NCI-H1105 (cell line): ENCODE measurements at places on chromosomes 6 and 20.

GRCh38 chr20:62876501-62876901 lies 14.9 kb upstream of the TCFL5 start:
- no peak for DNase-seq

DNA sequence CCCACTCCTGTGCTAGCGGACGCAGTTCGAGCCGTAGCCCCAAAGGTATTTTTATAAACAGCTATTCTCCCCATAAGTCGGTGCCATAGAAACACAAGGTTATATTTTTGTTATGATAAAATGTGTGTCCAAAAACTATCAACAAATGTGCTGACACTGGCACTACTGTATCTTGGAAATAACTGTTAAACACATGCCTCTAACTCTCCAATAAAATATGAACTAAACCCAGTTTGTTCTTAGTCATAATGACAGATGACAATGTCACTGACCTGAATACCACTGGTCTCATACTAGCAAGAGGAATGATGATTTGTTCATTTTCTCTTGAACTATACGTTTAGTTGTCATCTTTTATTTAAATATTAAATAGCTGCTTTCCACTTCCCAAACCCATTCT lies 51.4 kb upstream of the NUP153 start:
- DNase-seq = no peak

DNA sequence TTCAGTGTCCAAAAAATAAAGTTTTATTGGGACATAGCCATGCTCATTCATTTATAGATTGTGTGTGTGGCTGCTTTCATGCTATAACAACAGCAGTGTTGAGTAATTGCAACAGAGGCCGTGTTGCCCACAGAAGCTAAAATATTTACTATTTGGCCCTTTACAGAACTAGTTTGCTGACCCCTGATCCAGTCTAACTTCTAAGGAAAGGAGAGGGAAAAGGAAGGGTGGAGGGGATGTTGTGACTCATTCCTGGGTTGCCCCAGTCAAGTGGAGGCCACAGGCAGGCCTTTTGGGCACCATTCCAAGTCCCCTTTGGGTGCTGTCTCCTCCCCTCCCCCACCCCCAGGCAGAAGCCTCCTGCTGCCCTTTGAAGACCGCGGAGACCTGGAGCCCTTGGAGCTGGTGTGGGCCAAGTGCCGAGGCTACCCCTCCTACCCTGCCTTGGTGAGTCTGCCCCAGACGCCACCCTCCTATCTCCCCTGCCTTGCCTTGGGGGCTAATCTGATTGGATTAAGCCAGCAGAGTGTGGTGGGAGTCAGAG lies 28.4 kb downstream of the BRPF3 start:
- DNase-seq = peak; percentile 17

DNA sequence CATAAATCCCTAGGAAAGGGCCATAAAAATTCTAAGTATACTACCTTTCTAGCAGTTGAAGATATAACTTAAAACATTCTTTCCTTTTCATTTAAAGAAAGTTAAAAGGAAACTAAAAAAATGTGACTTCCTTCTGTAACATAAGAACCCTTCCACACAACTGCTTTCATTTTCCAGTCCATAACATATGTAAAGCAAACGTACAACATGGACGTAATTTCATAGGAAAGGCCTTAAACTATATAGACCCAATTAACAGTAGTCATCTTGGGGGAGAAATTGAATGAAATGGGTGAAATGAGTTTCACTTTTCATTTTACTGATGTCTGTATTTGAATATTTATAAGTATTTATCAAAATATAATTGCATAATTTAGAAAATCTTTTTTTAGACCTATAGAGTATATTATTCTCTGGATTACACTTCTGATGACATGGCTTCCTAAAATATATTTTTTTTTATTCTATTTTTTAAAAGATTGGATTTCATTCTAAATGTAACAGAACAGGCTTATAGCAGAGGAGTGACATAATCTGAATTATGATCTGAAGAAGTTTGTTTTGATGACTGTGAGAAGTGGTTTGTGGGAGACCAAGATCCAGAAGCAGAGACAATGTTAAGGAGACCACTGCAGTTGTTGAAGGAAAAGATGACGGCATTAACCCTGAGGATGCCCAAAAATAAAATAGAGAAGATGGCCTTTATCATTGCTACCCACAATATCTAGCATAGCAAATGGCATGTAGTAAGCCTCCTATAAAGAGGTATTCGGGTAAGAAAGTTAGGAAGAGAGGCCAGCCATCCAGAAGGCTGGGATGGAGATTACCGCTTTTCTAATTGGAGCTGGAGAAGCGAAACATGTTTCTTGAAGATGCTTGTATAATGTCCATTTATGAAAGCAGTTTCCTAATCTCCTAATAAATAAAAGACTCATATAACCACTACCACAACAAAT lies 260.4 kb downstream of the PTPRK start:
- DNase-seq = no peak

DNA sequence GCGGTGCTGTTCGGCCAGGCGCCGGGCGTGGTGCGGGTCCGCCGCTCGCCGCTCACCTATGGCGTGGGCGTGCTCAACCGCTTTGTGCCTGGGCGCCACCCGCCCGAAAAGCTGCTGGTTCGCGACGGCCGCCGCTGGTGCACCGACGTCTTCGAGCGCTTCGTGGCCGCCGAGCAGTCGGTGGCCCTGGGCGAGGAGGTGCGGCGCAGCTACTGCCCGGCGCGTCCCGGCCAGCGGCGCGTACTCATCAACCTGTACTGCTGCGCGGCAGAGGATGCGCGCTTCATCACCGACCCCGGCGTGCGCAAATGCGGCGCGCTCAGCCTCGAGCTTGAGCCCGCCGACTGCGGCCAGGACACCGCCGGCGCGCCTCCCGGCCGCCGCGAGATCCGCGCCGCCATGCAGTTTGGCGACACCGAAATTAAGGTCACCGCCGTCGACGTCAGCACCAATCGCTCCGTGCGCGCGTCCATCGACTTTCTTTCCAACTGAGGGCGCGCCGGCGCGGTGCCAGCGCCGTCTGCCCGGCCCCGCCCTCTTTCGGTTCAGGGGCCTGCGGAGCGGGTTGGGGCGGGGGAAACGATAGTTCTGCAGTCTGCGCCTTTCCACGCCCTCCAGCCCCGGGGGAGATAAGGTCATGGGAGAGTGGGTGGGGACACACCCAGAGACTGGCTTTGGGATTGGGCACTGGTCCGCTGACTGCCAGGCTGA lies 15.7 kb downstream of the ADISSP start:
- peak; percentile 85 for DNase-seq

- DNase-seq = no peak
These were observed 383.7 kb upstream of the CDH4 start for GRCh38 chr20:60868316-60868891.

DNA sequence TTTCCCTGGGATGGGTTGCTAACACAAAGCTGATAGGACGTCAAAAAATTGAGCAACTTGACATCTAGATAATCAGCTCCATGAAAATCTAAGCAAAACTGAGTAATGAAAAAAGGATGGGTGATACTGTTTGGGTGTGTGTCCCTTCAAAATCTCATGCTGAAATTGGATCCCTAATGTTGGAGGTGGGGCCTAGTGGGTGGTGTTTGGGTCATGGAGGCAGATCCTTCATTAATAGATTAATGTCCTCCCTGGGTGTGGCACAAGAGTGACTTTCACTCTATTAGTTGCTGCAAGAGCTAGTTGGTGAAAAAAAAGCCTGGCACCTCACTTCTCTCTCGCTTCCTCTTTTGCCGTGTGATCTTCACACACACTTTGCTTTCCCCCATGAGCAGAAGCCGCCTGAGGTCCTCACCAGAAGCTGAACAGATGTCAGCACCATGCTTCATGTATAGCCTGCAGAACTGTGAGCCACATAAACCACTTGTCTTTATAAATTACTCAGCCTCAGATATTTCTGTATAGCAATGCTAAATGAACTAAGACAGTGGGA lies 160.9 kb downstream of the FRK start:
- no peak for DNase-seq

GRCh38 chr6:104473021-104473429 lies 386.7 kb downstream of the HACE1 start:
- no peak for DNase-seq

GRCh38 chr20:58906894-58907293 lies 54.4 kb downstream of the GNAS start:
- DNase-seq = no peak

- DNase-seq = peak; percentile 100
These were observed 92.6 kb upstream of the SOX4 start for GRCh38 chr6:21501021-21501354.

DNA sequence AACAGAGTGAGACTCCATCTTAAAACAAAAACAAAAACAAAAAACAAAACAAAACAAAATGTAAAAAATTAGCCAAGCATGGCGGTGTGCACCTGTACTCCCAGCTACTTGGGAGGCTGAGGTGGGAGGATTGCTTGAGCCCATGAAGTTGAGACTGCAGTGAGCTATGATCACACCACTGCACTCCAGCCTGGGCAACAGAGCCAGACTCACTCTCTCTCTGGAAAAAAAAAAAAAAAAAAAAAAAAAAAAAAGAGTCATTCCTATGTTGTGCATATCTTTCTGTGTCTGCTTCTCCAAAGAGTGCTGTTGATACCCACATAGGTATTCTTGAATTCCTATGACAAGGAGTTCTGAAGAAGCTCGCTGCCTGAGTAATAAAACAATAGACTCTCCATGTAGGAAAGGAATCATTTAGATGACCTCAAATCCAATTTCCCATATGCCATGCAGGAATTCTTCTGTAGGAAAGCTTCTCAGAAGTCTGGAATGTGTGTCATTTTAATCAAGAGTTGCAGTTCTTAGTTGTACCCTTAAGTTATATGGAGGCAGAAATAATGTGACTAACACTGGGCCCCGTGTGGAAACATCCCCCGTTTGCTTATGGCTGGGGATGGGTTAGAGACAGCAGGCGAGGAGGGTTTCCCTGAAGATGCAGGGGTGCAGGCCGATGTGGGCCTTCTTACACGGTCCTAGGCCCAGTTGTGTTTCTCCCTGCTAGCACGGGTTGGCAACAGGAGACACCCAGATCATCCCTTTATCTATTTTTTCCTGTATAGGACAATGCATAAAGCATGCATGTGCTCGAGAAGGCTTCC lies 79.4 kb downstream of the ZDHHC14 start:
- no peak for DNase-seq

GRCh38 chr6:112626468-112627082 lies 279.4 kb downstream of the RFPL4B start:
- DNase-seq = no peak

DNA sequence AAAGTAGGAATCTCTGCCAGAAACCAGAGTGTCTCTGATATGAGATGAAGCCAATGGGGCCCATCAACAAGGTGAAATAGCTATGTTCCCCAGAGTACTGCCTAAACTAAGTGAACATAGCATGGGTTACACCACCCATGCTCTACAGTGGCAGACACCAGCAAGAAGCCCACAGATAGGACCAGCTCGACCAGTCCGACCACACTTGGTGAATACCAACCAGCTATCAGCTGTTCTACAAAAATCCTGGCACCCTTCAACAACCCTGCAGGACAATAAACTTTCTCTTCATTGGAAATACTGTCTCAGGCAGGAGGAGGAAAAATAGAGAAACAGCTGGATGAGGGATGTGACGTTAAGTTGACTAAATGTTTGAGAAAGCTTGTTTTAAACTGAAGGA lies 311.4 kb downstream of the EPM2A start:
- DNase-seq = no peak

DNA sequence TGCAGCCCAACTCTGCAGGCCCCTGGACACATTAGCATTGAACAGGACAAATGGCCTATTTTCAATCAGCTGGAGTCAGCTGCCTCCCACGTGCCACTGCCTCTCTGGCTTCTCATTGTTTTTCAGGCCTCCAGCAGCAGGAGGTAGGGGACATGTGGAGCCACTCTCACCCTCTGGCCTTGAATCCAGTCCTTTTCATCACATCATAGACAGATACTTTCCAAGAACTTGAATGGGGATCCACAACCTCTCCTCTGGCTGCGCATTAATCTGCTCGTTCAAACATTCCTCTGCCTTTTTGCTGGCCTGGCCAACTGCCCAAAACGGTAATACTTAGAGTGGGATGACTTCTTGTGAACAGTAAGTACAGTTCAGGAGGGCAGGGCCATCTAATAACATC lies 592.3 kb downstream of the PKHD1 start:
- no peak for DNase-seq

DNA sequence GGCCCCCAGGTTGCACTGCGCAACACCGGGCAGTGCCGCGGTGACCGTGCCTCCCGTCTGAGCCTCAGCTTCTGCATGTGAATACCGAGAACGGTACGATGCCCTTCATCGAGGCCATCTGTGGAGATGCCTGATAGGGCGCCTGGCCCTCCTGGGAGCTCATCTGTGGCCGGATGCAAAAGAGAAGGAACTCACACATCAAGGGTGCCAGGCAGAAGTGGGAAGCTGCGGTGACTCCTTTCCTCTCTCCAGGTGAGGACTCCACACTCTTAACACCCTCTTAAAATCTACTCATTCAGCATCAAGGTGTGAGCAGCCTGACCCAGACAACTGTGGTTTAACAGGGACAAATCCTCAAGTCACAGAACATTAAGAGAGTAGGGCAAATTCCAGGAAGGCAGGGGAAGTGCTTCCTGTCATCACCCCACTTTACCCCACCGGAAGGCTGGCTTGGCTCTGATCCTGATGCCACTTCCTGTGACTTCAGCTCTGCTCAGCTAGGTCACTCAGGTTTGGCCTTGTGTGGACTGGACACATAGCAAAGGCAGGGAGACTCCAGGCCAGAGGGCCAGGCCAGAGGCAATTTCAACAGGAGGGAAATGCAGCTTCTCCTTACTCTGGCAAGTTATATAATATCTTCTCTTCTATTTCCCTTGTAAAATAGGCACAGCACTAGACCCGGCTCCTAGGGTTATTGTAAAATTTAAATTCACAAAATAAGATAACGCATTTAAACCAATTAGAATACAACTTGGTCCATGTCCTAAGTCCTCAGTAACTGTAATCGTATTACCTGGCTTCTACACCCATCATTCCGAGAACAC lies 69.4 kb downstream of the CPNE5 start:
- no peak for DNase-seq

GRCh38 chr20:44543358-44543757 lies 21.5 kb upstream of the SERINC3 start:
- DNase-seq = no peak

GRCh38 chr6:44003345-44004061 lies 123.7 kb downstream of the MRPL14 start:
- DNase-seq = no peak

GRCh38 chr6:33901822-33902456 lies 98.1 kb upstream of the MLN start:
- no peak for DNase-seq

DNA sequence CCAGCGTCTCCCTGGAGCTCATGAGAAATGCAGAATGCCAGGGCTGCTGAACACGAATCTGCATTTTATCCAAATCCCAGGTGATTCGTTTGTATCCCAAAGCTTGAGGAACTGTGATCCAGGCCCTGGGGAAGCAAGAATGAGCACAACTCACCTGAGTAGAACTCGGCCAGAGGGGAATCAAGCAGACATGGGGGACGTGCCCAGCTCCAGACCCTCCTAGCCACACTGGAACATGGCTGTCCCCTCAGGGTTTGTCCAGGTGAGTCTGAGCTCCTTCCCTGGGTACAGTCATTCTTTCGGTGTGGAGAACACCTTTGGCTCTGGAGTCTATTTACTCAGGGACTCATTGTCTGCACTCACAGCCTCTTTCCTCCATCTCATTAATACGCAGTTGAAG lies 13.3 kb downstream of the NKX2-2 start:
- DNase-seq = no peak

GRCh38 chr6:1481286-1481685 lies 91.9 kb downstream of the FOXF2 start:
- DNase-seq = no peak

GRCh38 chr6:22958677-22959076 lies 389.3 kb downstream of the HDGFL1 start:
- no peak for DNase-seq
